ENCODE measurements at places on chromosomes 6 and 20.

- peak; percentile 78 for DNase-seq
Observed at GRCh38 chr6:138493413-138493812, 5.9 kb downstream of the NHSL1 start.

DNA sequence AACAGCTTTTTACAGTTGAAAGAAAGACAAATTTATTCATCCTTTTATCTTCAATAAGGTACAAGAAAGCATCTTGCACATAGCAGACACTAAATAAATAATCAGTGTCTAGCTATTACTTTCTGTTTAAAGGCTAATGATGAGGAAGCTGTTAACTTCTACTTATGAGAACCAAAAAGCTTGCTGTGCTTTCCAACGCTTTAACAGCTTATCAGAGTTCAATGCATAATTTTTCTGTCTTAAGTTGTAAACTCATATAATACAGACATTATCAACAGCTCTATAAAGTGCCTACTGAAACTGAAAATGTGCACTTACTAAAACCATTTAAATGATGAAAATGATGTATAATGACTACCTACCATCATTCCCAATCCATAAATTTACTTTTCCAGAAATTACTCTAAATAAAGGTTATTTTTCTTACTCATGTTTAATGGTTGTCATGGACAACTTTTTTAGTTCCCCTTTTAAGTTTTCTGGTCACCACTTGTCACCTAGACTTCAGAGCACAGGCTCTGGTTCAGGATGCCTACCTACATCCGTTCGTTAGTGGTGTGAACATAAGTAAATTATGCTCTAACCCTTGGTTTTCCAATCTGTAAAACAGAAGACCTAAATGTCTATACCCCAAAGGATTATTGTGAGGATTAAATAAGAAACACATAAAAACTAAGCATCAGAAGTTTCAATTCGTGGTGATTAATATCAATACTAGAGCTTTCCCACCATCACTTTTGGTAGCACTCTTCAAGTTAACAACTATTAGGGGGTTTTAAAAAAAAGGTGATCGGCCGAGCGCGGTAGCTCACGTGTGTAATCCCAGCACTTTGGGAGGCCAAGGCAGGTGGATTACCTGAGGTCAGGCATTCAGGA is 8.0 kb downstream of the PNISR start:
- no peak for DNase-seq

- no peak for DNase-seq
Observed at GRCh38 chr6:116933485-116933884, 56.4 kb downstream of the RFX6 start.

GRCh38 chr6:99348288-99349170 is 945 bp downstream of the FAXC start:
- no peak for DNase-seq

Measured in iris pigment epithelial cell (primary cell).